Hypothalamus (tissue), 51 donors: ENCODE measurements at places on chromosomes 2 and 18.

GRCh38 chr2:3611589-3611988, 16.7 kb downstream of the COLEC11 start:
- no peak for DNase-seq

DNA sequence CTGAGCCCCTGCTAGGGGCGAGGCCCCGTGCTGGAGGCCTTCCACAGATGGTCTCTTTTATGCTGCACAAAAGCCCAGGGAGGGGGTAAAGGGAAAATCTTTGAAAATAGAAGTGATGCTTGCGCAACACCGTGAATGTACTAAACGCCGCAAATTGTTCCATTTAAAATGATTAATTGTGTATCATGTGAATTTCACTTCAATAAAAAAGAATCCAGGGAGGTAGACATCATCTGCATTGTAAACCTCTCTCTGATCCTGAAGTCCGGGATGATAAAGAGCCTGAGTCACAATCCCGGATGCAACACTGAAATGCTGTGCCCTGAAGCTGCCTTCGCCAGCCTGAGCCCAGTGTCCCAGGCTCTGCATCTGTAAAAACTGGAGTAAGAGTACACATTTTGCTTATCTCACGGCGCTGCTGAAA, 107.7 kb upstream of the PPP1CB start:
- no peak for DNase-seq

GRCh38 chr18:58565021-58565420, 63.9 kb downstream of the ALPK2 start:
- no peak for DNase-seq

- DNase-seq, result no peak
Measured at GRCh38 chr2:31235504-31235902, 1.6 kb downstream of the EHD3 start.

- DNase-seq, result no peak
Measured at GRCh38 chr2:45130736-45131135, 121.5 kb upstream of the SIX2 start.

DNA sequence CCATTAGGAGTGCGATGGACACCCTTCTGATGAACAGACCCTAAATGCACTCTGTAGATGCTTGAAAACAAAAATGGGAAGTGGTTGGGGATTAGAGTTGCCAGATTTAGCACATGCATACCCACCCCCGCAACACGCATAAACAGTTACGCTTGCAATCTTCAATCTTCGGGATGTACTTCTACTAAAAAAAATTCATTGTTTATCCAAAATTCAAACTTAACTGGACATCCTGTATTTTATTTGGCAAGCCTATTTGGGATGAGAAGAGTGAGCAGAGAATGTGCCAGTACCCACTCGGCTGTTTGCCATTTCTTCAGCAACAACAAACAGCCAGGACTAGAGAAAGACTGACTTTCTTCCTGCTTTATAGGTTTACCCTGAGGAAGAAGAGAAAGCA, 18.4 kb downstream of the KIAA2012 start:
- DNase-seq, result no peak

GRCh38 chr18:28002841-28003240, 174.1 kb downstream of the CDH2 start:
- DNase-seq, result no peak
